ENCODE measurements at places on chromosomes 5 and 9.

DNA sequence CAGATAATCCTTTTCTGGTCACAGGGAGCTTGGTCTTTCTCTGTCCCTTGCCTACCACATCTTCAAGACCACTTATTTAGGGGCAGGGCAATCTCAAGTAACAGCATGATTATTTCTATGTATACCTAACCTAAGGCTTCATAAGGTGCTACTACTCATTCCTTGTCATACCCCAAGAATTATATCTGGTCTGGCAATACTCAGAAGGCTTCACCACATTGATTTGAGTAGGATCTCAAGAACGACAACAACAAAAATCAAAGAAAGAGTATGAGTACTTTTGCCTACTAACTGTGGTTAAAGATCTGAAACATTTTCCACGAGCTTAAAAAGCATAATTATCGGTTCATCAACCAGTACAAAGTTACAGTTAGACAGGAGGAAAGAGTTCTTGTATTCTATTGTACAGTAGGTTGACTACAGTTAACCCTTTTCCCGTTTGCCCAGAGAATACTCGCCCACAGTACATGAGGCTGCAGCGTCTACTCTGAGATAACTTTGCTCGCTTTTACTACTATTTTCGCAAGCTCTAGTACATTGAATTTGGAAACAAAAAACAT lies 41.0 kb downstream of the FANCC start:
- DNase-seq: no peak

- DNase-seq: no peak
These were observed 124.5 kb downstream of the EDIL3 start for GRCh38 chr5:84260140-84260539.

- DNase-seq: peak; percentile 15
These were observed 38.9 kb downstream of the LYRM7 start for GRCh38 chr5:131209506-131210150.

DNA sequence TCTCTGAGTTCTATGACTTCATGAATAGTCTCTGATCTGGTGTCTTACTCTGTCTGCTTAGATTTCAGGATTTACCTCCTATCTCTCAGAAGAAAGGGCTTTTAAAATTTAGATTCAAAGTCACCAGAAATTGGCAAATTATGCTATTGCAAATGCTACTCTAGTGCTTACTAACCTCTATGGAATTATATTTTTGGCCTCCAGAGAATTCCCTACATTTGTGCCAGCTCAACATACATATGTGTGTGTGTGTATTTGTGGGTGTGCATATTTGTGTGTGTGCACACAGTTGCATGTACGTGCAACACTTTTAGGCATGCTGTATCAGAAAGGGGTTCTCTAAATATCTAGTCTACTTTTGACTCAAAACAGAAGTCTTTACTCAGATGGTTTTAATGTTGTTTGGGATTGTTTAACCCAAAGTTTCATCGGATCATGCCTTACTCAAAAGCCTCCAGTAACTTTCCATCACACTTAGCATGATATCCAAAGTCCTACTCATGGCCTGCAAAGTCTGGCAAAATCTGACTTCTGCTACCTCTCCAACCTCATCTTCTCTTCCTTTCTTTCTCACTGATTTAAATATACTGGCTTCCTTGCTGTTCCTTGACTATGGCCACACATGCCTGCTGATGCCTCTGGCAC lies 147.6 kb upstream of the NR3C1 start:
- no peak for DNase-seq

DNA sequence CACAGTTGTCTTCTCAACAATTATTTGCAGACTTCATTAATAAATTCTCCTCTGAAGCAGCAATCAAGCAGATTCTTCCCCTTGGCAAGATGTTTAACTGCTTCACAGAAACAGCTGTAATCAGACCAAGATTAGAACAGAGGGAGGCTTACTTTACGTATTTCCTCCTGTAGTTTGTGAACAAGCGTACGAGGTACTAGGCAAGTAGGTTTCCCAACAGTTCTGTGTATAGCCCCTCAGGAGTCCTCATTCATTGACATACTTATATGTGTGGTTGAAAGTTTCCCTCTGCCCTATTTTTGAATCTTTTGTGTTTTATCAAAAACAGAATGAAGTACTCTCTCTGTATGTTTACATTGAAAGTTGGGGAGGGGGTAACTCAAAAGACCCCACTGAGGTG lies 128.0 kb downstream of the SPATA31D1 start:
- DNase-seq: no peak

- DNase-seq: no peak
These were observed 11.3 kb downstream of the SIL1 start for GRCh38 chr5:139186752-139187326.

- no peak for DNase-seq
These were observed 10.2 kb downstream of the MVB12B start for GRCh38 chr9:126336736-126337325.

DNA sequence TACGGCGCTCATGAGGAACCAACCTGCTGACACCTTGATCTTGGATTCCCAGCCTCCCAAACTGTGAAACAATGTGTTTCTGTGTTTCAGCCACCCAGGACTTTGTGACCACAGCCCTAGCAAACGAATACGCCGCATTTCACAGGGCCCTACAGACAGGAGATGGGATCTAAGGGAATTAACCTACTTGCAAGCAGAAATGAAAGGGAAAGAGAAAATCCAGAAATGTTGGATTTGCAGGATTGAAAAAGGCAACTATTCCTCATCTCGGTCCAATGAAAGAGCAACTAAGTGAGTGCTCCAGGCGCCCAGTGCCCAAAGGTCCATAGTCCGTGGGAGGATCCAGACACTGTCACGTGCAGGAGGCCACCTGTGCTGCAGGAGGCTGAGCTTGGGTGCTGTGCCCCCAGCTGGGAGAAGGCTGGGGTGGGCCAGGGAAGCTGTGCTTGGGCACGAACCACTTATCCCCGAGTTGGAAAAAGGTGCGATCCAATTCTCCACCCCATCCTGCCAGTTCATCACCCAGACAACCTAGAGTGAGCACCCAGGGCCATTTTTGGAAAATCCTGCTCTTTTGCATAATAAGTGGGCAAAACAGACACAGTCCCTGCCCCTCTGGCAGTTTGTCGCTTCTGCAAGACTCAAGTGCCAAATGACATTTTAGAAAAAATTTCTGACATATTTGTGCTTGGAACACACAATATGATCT lies 177.9 kb downstream of the C9orf50 start:
- no peak for DNase-seq

DNA sequence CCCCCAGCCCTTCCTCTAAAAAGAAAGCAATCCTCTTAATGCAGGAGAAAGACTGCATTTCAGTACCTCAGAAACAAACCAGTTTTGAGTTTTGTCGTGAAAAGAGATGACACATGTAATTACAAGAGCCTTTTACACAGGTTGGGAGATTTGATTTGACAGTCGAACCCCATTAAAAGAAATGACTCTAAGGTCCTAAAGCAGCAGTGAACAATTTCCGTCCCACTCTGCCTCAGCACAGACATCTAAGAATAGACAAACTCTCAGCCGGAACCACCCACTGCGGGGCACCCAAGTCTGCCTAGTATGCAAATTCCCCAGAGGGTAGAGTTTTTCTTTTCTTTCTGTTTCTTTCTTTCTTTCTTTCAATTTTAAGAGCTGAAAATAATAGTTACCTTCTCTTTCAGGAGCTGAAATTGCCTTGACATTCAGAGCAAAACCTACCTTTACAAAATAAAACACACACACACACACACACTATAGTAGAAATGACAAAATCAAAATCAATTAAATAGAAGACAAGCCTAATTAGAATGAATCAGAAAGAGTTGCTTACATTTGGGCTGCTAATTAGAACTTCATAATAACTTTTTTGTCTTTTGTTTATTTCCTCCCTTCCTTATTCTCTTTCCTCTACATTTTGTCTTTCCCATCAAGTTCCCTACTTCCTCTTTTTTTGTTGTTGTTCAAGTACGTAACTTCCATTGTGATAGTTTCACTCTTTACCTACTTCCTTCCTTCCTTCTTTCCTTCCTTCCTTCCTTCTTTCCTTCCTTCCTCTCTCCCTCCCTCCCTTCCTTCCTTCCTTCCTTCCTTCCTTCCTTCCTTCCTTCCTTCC lies 65.1 kb downstream of the BASP1 start:
- DNase-seq: no peak

- no peak for DNase-seq
These were observed 22.1 kb downstream of the HRH2 start for GRCh38 chr5:175680020-175680419.
